Naive thymus-derived CD4-positive, alpha-beta T cell (primary cell): ENCODE measurements at places on chromosomes 4 and X. TPM values are rescaled to one million over a fixed set of nuclear protein-coding genes. Genes with fewer than 3 reads are reported as not detected.

GRCh38 chr4:113958766-113959538 lies 20.5 kb downstream of the ARSJ start:
- no peaks in the 10 kb centered on the region for H3K36me3 ChIP-seq
- no peak overlapping the region for H3K4me3 ChIP-seq
- no peaks in the 10 kb centered on the region for H3K27me3 ChIP-seq
- DNase-seq = no peak
- no peaks in the 10 kb centered on the region for H3K4me1 ChIP-seq
- no peak overlapping the region for H3K27ac ChIP-seq

DNA sequence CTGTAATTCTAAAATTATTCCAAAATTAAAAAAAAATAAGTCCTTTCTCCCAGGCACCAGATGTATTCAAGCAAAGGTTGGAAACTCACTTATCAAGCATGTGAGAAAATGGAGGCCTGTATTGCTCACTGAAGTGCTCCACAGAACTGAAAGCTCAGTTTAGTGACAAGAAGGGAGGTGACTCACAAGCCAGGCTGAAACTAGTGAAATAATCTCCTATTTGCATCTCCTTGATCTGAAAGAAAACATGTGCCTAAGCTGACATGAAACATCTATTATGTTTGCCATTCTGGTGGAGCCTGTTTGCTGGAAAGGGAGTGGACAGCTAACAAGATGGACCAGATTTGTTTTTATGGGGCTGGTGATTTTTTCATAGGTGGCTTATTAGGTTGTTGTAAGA lies 54.0 kb upstream of the AMELX start:
- H3K36me3 ChIP-seq = no peaks in the 10 kb centered on the region
- H3K4me3 ChIP-seq = no peak overlapping the region
- H3K4me1 ChIP-seq = no peaks in the 10 kb centered on the region
- DNase-seq = no peak
- no peaks in the 10 kb centered on the region for H3K27me3 ChIP-seq

GRCh38 chr4:152156442-152156841 lies 379.4 kb downstream of the FBXW7 start:
- no peaks in the 10 kb centered on the region for H3K36me3 ChIP-seq
- DNase-seq = no peak
- H3K4me1 ChIP-seq = peaks cover 4% of the 10 kb centered on the region
- no peak overlapping the region for H3K27ac ChIP-seq

- H3K27me3 ChIP-seq = no peaks in the 10 kb centered on the region
- no peaks in the 10 kb centered on the region for H3K36me3 ChIP-seq
- H3K4me3 ChIP-seq = no peak overlapping the region
- H3K27ac ChIP-seq = no peak overlapping the region
- H3K4me1 ChIP-seq = no peaks in the 10 kb centered on the region
These were observed 163.5 kb upstream of the MXRA5 start for GRCh38 chrX:3509934-3510333.

DNA sequence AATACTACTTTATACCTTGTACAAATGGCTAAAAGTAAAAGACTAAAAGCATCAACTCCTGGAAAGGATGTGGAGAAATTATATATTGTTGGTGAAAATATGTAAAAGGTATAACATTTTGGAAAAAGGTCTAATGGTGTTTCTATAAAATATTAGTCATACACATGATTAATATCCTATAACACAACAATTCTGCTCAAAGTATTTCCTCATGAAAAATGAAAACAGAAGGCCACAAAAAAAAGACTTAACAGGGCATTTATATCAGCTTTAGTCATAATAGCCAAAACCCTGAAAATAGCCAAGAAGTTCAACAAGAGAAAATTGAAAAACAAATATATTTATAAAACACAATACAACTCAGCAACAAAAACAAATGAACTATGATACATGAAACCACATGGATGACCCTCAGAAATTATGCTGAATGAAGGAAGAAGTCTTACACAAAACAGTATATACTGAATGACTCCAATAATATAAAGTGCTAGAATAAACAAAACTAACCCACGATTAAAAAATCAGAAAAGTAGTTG lies 38.8 kb downstream of the TBCK start:
- H3K27me3 ChIP-seq = no peaks in the 10 kb centered on the region
- H3K4me3 ChIP-seq = no peak overlapping the region
- DNase-seq = no peak
- H3K36me3 ChIP-seq = no peaks in the 10 kb centered on the region
- no peak overlapping the region for H3K27ac ChIP-seq
- H3K4me1 ChIP-seq = no peaks in the 10 kb centered on the region

GDI1 gene
- total RNA-seq = 106 TPM

CCKAR gene
- not detected for total RNA-seq

RRH gene
- total RNA-seq = 0.15 TPM in 1 of 2 replicates, not detected in the other

SPIN2B gene
- 15.9 TPM for total RNA-seq
